Foreskin fibroblast (primary cell): ENCODE measurements at places on chromosomes 4 and X.

DNA sequence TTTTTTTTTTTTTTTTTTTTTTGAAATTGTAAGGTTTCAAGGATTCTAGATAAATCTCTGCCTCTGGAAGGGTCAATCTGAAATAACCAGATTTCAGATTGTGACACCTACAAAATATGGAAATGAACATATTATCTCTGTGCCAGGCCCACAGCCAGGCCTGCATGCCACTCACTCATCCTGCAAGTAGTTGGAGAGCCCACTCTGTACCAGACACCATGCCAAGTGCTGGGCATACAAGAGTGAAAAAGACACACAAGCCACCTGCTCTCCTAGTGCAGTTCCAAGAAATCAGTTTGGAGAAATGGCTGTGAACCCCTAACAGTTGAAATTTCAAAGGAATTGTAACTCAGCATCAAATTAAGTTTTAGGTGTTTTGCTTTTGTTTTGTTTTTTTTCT, 145.9 kb upstream of the NOCT start:
- DNase-seq = no peak

DNA sequence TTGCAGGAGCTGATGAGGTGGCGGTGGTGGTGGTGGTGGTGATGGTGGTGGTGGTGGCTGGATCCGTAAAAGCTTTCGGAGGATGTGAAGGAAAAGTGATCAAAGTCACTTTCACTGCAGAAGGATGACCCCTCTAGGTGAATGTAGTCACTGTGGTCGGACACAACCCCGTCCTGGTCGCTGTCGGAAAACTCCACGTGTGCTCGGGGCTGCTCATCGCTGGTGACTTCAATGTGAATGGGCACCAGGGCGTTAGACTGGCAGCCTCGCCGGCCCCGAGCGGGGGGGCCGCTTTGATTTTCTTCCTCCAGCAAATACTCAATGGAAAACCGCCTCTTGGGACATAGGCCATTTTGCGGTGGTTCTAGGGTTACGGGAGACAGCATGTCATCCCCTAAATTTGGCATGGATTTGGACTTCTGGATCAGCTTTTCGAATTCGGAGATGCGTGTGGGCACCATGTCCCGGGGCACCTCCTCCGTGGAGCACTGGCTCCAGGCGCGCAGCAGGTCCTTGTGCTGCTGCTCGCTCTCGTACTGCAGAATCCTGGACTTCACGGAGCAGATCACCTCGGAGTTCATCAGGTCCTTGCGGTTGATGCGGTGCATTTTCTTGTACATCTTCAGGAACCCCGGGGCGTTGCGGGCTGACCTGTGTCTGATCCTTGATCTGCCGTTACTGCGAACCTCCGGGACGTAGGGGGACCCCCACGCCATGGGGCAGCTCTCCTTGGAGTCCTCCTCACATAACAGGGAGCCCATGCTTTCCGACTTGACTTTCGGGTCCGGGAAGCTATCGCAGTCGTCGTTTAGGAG, 88.3 kb upstream of the PDLIM3 start:
- no peak for DNase-seq

- no peak for DNase-seq
Observed at GRCh38 chrX:140425712-140426395, 79.0 kb downstream of the SOX3 start.

DNA sequence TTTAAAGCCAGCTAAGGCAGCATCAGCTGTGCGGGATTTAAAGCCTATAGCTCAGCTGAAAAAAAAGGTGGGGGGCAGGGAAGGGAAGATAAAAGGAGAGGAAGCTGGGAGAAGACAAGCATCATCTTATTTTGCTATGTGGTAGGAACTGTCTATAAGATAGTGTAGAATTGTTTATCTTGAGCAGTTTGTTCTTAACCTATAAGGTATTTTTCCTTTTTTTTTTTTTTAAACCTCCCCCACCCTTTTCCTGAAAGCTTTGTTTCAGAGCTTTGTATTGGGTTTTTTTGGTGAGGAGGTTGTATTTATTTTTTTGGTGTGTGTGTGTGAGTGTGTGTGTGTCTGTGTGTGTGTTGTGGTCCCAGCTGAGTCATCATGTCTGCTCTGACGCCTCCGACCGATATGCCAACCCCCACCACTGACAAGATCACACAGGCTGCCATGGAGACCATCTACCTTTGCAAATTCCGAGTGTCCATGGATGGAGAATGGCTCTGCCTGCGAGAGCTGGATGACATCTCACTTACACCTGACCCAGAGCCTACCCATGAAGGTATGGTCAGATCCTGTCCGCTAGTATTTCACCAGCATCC, 531 bp downstream of the RUFY3 start:
- peak; percentile 80 for DNase-seq

- no peak for DNase-seq
Observed at GRCh38 chrX:110675886-110676285, 119.7 kb downstream of the CHRDL1 start.

- DNase-seq = no peak
Observed at GRCh38 chrX:55648434-55648833, 25.2 kb downstream of the FOXR2 start.

DNA sequence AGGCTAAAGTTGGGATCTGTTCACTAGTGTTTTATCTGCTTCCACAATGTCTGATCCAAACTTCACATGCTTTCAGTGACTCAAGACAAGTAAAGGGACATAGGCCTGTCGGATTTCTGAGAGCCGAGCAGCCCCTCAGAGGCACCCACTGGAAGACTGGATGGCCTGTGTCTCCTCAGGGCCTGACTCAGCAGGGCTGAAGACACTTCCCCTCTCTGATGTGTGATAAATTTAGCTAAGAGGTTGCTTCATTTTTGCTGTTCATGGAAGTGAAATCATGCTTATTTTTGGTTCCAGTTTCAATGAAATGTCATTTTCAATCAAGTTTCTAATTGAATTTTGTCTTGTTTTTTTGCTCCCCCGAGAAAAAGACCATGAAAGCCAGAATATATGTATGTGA, 93.7 kb downstream of the MXRA5 start:
- DNase-seq = no peak

DNA sequence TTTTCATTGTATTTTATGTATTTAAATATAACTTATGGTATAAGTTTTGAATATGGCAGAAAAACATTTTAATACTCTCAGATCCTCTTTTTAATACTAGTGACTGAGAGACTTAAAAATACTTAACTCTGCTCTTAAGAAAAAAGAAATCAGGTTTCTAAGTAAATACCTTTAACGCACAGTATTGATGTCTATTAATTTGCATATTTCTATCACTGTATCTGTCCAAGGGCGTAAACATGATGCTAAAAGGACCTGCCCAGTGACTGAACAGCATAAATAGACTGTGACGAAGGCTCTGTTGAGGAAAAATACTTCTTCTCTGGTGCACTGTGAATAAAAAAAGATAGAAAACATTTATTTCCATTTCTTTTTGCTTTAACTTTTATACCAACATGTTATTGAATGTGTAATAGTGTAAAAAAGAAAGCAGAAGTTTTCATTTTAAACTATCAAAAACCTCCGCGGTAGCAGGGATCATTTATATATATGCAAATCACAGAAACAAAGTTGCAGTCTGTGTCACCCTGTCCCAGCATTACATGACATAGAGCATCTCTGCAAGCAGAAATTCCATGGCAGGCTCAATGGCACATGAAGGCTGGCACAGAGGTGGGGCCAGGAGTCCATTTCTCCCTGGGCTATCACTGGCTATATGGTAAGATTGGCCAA, 75.4 kb downstream of the ZAR1 start:
- DNase-seq = no peak

GRCh38 chrX:148133105-148133725, 152.1 kb downstream of the FMR1NB start:
- DNase-seq = no peak

DNA sequence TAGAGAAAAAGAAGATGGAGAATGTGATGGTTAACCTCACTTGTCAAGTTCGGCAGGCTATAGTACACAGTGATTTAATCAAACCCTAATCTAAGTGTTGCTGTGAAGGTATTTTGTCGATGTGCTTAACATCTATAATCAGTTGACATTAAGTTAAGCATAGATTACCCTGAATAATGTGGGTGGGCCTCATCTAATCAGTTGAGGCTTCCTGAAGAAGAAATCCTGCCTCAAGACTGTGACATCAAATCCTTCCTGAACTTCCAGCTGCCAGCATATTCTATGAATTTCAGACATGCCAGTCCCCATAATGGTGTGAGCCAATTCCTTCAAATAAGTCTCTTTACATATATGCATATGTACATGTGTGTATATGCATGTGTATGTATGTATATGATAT, 181.4 kb downstream of the PACRGL start:
- DNase-seq = no peak

- DNase-seq = no peak
Observed at GRCh38 chr4:1830642-1831228, 25.2 kb downstream of the LETM1 start.

DNA sequence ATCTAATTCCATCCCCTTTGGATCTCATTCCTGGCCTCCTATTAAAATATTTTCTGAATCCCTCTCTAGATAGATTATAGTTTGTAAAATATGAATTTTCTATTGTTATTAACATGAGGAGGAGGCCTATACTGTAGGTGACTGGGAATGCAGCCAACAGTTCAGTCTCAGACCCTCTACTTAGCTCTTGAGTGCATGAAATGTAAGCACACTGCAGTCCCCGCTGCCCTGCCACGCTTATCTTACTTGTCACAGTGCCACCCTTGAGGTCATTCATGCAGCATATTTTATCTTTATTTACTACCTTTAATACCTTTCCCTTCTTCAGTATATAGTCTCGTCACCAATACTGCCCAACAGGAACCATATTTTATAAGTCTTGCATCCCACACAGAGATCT, 151.0 kb downstream of the CAMK2D start:
- DNase-seq = no peak

GRCh38 chr4:81486502-81486901, 14.8 kb upstream of the RASGEF1B start:
- no peak for DNase-seq

DNA sequence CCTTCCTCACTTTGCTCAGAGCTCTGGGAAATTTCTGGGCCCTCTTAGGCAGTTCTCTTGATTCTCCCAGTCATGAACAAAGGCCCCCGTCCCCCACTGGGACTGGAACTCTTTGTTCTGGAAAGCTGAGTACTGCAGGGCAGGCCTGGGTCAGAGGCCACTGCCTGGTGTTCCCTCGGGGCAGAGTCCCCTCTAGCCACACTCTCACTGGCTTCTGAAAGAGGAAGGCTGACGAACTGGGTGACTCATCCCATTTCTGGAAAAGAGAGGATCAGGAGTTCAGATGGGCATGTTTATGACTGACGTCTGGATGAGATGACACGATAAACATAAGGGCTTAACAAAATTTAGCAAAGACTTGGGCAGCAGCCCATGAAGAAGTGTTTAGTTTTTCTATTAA, 47.7 kb downstream of the DDX3X start:
- DNase-seq = peak; percentile 81

DNA sequence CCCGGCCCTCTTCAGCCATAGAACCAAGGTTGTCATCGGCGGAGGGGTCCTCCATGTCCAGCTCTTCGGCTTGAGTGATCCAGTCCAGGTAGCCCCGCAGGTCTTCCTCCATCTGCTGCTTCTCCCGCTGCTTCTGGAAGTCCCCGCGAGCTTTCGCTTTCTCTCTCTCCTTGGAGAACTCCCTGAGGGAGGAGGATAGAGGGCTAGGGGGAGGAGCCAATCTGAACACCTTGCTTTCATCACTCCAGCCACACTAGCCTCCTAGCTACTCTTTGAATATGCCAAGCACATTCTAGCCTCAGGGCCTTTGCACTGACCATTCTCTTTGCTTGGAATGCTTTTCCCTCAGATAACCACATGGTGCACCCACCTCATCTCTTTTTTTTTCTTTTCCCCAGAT, 6.2 kb downstream of the CACNA1F start:
- DNase-seq = no peak

DNA sequence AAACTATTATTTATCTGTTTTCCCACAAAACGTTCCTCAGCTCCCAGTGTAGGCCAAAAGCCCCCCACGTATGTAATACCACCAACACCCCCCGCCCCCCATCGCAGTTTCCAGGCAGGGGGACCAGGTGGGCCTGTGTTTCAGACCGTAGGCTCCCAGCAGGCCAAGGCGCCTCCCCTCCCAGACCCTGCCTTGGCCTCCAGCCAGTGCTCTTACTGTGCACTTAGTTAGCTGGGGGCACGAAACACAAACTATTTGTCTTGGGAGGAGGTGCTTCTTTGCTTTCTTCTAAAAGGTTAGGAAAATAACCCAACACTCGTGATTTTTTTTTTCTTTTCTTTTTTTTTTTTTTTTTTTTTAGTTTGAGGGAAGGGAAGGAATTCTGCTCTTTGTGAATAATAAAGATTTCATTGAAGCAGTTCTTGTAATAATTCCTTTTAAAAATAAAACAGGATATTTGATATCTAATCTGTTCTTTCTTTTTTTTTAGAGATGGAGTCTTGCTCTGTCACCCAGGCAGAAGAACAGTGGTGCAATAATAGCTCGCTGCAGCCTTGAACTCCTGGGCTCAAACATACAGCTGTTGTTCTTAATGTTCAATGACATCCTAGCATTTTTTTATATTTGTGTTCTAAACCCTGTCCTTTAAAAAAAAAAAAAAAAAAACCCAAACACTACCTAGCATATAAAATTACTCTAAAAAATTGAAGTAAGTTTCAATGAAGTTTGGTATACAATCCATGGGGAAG, 83.0 kb upstream of the CLDN34 start:
- no peak for DNase-seq

DNA sequence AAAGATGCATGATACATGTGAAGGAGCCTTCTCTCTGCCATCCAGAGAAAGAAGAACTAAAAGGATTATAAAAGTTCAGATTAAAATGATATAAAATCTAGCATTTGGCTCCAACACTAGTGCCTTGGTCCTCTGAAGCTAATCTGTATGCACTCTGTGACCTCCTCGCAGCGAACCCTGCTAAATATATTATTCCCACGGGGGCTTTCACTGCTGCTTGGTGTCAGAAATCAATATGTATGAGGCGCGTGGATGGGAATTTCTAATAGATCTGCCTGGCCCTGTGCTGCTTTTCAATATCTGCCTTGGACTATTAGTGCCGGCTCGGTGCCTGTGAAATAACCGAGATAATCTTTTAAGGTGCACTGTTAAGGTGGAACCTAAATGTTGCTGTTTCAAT, 69.7 kb downstream of the CXXC4 start:
- DNase-seq = no peak

GRCh38 chrX:7614616-7615015, 228.4 kb upstream of the VCX start:
- no peak for DNase-seq

DNA sequence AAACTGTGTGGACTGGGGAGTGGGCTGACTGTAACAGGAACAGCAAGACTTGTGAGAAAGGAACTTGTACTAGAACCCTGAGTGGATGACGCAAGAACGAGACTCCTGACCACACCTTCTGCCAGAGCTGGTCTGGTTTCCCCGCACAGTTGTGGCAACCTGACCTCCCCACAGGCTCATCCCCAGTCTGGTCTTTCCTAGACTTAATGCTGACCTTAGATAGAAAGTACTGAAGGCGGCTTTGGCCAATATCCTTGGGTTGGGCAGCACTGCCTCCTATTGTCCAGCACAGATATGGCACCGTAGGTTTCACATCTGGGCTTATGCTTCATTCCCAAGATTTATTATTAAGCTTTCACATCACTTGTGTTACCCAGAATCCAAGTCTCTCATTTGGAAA, 137.8 kb upstream of the FRG1 start:
- no peak for DNase-seq
